Osteocyte (in vitro differentiated cells): ENCODE measurements at places on chromosomes 2 and 18. TPM values are rescaled to one million over a fixed set of nuclear protein-coding genes. Genes with fewer than 3 reads are reported as not detected.

DNA sequence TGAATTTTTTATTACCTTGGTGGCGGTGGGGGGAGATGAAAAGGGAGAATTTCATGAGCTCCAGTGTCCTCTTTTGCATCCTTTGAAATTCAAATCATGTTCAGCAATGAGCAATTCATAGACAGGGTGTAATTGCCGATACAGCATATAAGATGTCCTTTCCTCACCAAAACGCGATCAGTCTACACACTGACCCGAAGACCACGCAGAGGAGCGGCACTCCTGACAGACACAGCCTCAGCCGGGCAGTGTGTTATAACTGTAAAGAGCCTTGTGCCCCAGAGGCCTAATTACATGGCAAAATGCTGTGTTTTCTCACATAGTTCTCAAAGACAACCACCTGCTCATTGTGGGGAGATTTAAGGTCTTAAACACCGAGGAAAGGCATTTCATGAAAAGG lies 38.4 kb upstream of the APCDD1 start:
- H3K27ac ChIP-seq: no peak overlapping the region
- H3K36me3 ChIP-seq: no peaks in the 10 kb centered on the region
- peaks cover 5% of the 10 kb centered on the region for H3K27me3 ChIP-seq

DNA sequence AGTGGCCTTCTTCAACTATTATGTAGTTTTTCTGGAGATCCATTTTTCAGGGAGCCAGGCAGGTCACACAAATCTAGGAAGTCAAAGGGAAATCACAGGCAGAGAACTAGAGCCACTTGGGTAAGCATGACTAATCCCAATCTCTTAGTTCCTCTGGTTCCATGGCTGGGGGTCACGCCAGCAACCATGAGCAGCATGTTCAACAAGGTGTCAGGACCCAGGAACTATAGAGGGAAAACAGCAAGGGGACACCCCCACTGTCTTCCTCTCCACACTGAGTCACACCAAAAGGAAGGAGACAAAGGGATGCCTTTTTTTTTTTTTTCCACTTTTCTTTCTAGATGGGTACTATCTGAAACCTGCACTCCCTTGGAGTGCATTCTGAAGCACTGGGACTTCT lies 250.9 kb downstream of the OTX1 start:
- peaks cover 6% of the 10 kb centered on the region for H3K36me3 ChIP-seq
- no peak for DNase-seq
- no peaks in the 10 kb centered on the region for H3K4me1 ChIP-seq
- no peaks in the 10 kb centered on the region for H3K27me3 ChIP-seq

- peaks cover 19% of the 10 kb centered on the region for H3K4me1 ChIP-seq
- no peaks in the 10 kb centered on the region for H3K27me3 ChIP-seq
- H3K36me3 ChIP-seq: no peaks in the 10 kb centered on the region
These were observed 66.1 kb downstream of the NAB1 start for GRCh38 chr2:190714958-190715357.

DNA sequence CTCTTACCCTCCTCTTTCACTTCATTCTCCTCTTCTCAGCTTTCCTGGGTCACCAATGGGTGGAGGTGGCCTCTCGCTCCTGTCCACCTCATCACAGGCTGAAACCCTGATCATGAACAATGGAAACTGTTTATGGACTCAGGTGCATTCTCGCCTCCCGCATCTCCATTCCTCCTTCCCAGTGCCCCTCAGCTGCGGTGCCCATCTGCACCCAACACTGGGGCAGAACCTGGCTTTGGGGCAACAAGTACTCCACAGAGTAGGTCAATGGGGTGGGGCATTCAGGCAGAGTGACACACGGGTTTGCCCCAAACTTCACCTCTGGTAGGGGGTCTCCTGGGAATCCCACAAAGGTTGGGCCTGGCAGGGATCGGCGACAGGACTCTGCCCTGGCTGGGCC lies 199.5 kb downstream of the RTP5 start:
- no peak for DNase-seq
- peaks cover 7% of the 10 kb centered on the region for H3K4me1 ChIP-seq
- H3K27ac ChIP-seq: no peak overlapping the region
- peaks cover 26% of the 10 kb centered on the region for H3K27me3 ChIP-seq
- no peaks in the 10 kb centered on the region for H3K36me3 ChIP-seq

- H3K4me1 ChIP-seq: peaks cover 2% of the 10 kb centered on the region
- peaks cover 6% of the 10 kb centered on the region for H3K27me3 ChIP-seq
- no peak overlapping the region for H3K4me3 ChIP-seq
- DNase-seq: no peak
These were observed 74.2 kb upstream of the L3MBTL4 start for GRCh38 chr18:6488956-6489355.

DNA sequence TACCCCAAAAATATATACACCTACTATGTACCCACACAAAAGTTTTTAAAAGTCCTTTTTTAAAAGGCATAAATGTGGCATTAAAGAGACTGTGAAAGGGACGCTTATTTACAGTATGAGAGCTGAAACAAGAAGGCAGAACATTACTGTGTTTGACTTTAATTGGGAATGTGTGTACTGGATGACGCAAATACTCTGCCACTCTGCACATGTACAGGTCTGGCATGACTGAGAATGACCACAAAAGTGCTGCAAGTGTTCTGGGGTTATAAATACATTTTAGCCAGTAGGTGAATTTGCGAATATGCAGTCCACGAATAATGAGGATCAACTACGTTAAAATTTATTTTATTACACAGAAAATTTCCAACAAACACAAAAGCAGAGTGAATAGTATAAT lies 11.4 kb downstream of the DARS1 start:
- peaks cover 49% of the 10 kb centered on the region for H3K36me3 ChIP-seq
- no peak overlapping the region for H3K4me3 ChIP-seq
- no peaks in the 10 kb centered on the region for H3K27me3 ChIP-seq
- no peak for DNase-seq

The BCL2 gene
- 2.5 and 3.2 TPM in 2 replicates for total RNA-seq

DNA sequence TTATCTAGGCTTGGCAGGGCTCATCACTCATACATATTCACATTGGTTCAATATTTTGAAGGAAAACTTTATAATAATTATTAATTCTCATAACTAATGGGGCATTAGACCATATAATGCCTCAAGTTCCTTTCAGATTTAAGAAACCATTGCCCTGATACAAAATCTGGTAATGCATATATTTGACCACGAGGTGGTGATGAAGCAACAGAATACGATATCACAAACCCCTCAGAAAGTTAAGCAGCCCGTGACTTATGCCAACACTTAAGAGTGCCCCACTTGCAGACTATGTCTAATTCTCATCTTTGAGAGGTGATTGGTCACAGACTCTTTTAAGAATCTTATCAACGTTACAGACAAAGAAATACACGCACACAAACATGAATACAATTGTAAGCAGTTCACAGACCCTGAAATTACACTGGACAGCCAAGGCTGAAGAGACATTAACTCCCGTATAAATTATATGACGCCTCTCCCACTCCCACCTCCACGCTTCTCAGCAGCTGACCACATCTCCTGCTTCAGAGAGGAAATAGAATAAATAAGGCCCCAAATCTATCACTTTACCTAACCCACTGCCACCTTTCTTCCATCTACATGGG lies 20.7 kb upstream of the DNAH6 start:
- no peak for DNase-seq
- peaks cover 12% of the 10 kb centered on the region for H3K4me1 ChIP-seq
- no peak overlapping the region for H3K27ac ChIP-seq
- no peak overlapping the region for H3K4me3 ChIP-seq
- H3K27me3 ChIP-seq: peaks cover 10% of the 10 kb centered on the region

DNA sequence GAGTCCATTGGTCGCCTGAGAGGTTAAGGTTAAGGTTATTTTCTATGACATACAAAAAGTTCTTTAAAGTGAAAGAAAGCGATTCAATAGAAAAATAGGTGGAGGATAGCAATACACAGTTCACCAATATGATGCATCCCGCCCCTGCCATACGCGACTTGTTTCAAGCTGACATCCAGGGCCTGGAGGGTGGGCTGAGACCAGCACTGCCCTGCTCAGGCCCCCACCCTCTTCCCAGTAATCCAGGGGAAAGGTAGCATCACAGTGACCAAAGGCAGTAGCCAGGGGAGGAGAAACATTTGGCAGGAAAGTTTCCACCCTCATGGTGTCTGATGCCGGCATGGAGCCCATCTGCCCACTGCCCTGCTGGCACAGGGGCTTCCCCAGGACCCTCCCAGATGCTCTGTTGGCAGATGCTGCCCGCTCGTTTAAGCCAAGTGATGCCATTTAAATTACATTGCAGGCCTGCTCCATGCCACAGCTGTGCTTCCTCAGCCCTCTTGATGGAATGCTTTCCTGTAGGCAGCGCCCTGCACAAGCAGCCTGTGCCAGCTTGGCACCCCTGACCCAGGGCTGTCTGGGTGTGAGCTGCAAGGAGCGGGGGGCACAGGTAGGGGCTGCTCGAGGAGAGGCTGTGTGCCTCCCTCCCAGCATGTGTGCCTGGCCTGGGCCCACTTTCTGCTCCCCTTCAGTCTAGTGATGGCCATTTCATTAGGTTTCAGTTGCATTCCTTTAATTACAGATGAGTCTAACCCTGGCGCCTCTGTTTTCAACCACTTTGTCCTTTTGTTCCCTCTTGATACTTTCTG lies 10.7 kb upstream of the ANO7 start:
- no peak overlapping the region for H3K27ac ChIP-seq
- no peak for DNase-seq
- H3K36me3 ChIP-seq: peaks cover 26% of the 10 kb centered on the region
- H3K27me3 ChIP-seq: no peaks in the 10 kb centered on the region
- no peak overlapping the region for H3K4me3 ChIP-seq

The ZBTB7C gene
- 0.11 and 0.16 TPM in 2 replicates for total RNA-seq

DNA sequence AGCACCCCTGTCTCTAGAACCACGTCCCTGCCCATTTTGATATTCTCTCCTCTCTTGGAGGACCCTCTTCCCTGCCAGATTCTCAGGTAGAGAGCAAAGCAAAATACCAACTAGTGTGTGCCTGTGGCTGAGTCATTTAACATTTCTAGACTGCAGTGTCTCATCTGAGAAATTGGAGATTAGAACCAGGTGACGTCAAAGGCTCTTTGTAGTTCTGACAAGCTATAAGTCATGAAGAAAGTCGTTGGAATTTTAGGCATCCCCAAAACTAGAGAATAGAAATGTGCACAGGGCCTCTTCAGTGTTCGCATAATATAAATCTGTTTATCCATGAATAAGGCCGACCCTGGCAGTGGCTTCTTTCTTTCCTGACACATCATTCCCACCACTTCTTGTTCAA lies 74.4 kb upstream of the TANC1 start:
- DNase-seq: no peak
- no peak overlapping the region for H3K4me3 ChIP-seq
- H3K27me3 ChIP-seq: no peaks in the 10 kb centered on the region
- H3K4me1 ChIP-seq: peaks cover 12% of the 10 kb centered on the region
- H3K27ac ChIP-seq: no peak overlapping the region

The CRYBA2 gene
- total RNA-seq: not detected in 2 replicates

DNA sequence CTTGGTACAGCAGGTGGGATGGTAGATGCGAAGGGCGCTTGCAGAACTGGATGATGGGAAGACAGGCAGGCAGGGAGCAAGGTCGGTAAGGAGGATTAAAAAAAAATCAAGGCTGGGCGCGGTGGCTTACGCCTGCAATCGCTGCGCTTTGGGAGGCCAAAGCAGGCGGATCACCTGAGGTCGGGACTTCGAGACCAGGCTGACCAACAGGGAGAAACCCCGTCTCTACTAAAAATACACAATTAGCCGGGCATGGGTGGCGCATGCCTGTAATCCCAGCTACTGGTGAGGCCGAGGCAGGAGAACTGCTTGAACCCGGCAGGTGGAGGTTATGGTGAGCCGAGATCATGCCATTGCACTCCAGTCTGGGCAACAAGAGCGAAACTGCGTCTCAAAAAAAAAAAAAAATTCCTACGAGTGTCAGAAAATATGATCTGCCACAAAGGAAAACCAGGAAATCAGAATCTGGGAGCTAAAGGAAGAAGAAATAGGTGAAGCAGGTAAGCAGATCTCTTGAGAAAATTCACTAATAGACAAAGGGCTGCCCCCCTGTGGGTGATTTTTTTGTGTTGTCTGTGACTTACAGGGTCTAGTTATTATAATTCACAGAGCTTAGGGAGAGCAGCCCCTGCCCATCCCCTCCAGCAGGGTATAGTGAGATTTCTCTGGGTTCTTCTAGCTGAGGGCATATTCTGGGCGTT lies 46.2 kb downstream of the C2orf42 start:
- DNase-seq: no peak
- peaks cover 5% of the 10 kb centered on the region for H3K36me3 ChIP-seq
- no peak overlapping the region for H3K4me3 ChIP-seq

DNA sequence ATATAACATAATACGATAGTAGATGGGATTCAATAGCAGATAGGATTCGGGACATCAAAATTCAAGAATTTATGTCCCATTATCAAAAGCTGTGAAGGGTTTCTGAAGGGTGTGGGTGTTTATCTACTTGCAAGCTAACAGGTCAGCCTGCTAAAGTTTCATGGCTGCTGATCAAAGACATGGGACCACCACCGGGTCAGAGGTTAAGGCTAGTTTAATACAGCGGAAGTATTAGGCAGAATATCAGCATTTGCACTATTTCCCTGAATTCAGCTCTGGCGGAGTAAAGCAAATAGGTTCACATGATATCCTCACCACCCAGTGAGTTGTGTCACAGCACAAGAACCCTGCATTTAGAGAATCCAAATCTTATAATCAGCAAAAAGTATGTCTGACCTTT lies 82.5 kb downstream of the DSEL start:
- DNase-seq: no peak
- no peak overlapping the region for H3K4me3 ChIP-seq

GRCh38 chr2:216070195-216070594 lies 11.4 kb downstream of the PECR start:
- H3K27ac ChIP-seq: no peak overlapping the region
- peaks cover 10% of the 10 kb centered on the region for H3K4me1 ChIP-seq
- no peaks in the 10 kb centered on the region for H3K27me3 ChIP-seq
- no peak for DNase-seq

- no peaks in the 10 kb centered on the region for H3K27me3 ChIP-seq
- DNase-seq: no peak
- no peak overlapping the region for H3K27ac ChIP-seq
- H3K4me3 ChIP-seq: no peak overlapping the region
These were observed 2.3 kb downstream of the FOSL2 start for GRCh38 chr2:28394997-28395333.

DNA sequence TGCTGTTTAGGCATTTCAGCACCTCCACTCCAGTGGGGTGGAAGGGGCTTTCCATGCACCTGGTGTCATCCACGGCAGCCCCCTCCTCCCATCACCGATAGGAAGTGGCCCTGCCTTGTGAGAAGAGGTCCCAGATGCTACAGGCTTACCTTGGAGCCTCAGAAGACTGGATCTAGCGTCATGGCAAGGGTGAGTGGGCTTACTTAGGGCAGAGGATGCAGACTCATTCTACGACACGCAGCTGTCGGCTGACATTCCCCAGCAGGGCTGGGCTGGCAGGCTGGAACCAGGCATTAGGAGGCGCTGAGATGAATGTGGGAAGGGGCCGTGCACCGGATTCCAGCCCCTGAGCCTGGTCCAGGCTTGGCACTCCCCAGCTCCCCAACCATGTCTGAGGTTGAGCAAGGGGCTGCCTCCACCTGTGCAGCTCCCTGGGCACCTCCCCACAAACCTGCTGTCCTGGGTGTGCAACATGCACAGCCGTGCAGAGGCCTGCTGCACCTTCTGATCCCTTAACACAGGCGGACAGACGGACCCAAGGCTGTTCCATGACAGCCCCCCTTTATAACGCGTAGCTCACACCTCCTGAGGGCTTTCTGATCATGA lies 1.7 kb upstream of the PRLH start:
- H3K27me3 ChIP-seq: peaks cover 13% of the 10 kb centered on the region
- no peaks in the 10 kb centered on the region for H3K4me1 ChIP-seq
- no peak for DNase-seq
- no peaks in the 10 kb centered on the region for H3K36me3 ChIP-seq
- H3K4me3 ChIP-seq: no peak overlapping the region
- H3K27ac ChIP-seq: no peak overlapping the region
